IPS DF 19.7 (cell line): ENCODE measurements at places on chromosomes 2 and 18.

- DNase-seq = no peak
Observed at GRCh38 chr18:52657043-52657805, 317.2 kb downstream of the DCC start.

GRCh38 chr2:233480490-233481202 is 85.9 kb downstream of the USP40 start:
- no peak for DNase-seq

DNA sequence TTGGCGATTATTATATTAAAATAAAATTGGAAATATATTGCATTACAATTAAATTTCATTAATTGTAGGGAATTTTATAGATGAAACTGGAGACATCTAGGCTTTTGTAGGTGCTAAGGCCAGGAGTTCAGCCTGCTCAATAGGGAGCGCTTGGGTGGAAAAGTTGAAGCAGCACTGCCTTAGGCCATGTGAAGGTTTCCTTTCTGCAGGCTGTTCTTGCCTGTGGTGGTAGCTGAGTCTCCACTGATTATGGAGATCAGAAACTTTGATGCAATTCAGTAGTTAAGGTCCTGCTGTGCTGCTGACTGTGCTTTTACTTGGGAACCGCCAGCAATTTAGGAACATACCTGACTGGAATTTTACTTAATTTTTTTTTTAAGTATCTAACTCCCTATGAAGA is 179.9 kb upstream of the BOD1L2 start:
- DNase-seq = no peak

DNA sequence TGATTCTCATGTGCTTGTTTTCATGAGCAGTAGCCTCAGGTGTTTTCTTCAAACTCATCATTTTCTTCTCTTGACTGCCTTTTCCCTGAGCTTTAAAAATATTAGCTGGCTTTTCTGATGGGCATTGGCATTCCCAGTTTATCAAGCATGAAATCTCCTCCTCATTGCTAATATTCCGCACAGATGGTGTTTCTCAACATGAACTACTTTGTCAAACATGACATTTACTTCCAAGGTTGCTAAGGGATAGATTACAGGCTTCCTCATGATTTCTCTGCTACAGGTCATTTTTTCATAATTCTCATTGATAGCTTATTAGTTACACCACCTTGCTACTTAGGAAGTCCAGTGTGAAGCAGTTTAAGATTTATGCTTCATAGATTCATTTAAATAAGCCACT is 1116.9 kb upstream of the CNTNAP5 start:
- no peak for DNase-seq

- no peak for DNase-seq
Observed at GRCh38 chr2:206452242-206452641, 8.9 kb downstream of the ADAM23 start.
